Hepatocyte (in vitro differentiated cells): ENCODE measurements at places on chromosomes 16 and 17. TPM values are rescaled to one million over a fixed set of nuclear protein-coding genes. Genes with fewer than 3 reads are reported as not detected.

BICDL2 gene
- 11.8 and 12.8 TPM in 2 replicates for polyA plus RNA-seq

NUDT7 gene
- 15.9 and 16.7 TPM in 2 replicates for polyA plus RNA-seq

TEKT5 gene
- not detected in 2 replicates for polyA plus RNA-seq

CD300LB gene
- polyA plus RNA-seq: not detected in 2 replicates

TBX2 gene
- polyA plus RNA-seq: 27.5 and 29.3 TPM in 2 replicates

SOX8 gene
- polyA plus RNA-seq: 3.8 and 4.7 TPM in 2 replicates

DPEP2 gene
- 1.1 TPM in 1 of 2 replicates, not detected in the other for polyA plus RNA-seq

PERCC1 gene
- not detected in 2 replicates for polyA plus RNA-seq

NARF gene
- polyA plus RNA-seq: 91.8 and 96.2 TPM in 2 replicates

CDRT15L2 gene
- not detected in 2 replicates for polyA plus RNA-seq

SLC16A11 gene
- polyA plus RNA-seq: 2.4 and 3.6 TPM in 2 replicates

KRT25 gene
- polyA plus RNA-seq: not detected in 2 replicates

FA2H gene
- 5.9 and 7.8 TPM in 2 replicates for polyA plus RNA-seq

ASPHD1 gene
- 35.5 and 40.0 TPM in 2 replicates for polyA plus RNA-seq

CACNG4 gene
- polyA plus RNA-seq: 3.9 and 7.3 TPM in 2 replicates

KCNAB3 gene
- 1.8 and 3.8 TPM in 2 replicates for polyA plus RNA-seq

CTRB1 gene
- polyA plus RNA-seq: 0.21 and 0.26 TPM in 2 replicates

PLK1 gene
- 13.6 and 17.8 TPM in 2 replicates for polyA plus RNA-seq
